ENCODE measurements at places on chromosomes 3 and 15.

DNA sequence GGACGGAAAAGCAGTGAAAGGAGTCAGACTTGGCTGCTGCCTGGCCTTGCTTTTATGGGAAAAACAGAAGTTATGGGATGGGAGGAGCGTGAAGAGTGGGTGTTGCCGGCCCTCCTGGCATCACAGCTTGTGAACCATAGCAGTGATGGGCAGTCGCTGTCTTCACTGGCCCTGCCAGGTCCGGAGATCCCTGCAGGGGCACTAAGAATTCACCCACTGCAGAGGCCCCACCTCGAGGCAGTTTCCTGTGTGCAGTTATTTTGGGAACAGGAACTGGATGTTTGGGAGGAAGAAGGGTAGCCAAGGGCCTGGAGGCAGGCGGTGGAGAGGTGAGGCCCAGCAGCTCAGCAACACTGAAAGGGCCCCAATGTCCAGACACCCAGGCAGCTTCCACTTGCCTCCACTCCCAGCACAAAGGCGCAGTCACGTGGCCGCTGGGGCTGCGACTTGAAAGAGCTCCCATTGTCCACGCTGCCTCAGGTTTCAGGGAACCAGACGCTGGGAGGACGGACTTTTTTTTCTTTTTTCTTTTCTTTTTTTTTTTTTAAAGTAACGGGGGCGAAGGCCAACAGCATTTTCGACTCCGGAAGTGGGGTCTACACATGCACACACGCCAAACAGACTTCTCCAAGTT, 255.6 kb downstream of the ZNF621 start:
- DNase-seq = no peak

GRCh38 chr3:112818289-112818688, 28.4 kb downstream of the CD200R1L start:
- no peak for DNase-seq

DNA sequence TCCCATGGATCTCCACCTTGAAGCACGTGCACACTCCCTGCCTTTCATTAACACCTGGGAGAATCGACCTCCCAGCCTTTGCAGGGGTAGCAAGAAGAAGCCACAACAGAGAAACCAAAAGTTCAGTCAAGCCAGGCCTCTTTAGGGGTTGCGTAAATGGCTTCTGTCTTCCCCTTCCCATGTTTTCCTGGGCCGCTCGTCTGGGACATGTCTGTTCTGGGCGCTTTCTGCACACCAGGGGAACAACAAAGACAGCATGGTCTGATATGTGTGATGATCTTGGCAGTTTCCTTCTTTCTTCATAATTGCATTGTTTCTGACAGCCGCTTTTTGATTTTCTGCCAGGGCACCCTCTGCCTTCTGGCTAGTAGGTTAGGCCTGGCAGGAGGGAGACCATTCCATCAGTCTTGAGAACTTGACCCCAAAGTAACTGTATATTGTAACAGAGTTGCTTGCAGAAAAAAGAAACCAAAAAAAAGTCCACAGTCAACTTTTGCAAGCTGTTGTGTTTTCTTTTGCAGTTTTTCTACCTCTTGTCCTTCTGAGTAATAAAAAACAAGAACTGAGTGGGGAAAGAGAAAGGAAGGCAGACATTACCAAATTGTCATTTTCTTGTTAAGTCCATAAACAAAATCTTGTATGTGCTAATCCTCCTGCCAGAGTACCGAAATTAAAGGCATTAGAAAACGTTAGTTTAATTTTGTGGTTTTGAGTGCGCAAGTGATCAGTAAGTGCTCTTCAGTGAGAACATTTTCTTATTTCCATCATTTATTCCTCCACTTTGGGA, 56.0 kb upstream of the FURIN start:
- no peak for DNase-seq

GRCh38 chr3:17315897-17316296, 426.5 kb downstream of the TBC1D5 start:
- DNase-seq = no peak

GRCh38 chr15:69685512-69686452, 233.2 kb downstream of the RPLP1 start:
- no peak for DNase-seq

DNA sequence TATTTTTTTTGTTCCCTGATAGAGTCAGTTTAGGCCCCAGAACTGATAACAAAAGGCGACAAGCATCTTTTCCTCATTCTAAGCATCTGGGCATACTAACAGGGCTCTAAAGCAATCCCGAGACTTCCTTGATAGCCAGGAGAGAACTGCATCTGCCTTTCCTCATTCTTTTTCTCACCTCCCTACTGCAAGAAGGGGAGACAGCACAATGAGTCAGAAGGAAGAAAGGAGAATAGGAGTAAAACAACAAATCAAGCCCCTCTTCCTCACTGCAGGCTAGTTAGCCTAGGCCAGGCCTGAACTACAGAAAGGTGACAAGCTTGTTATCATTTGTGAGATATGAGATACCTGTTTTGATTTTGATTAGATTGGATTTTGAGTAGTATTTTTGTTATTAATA, 97.9 kb downstream of the NAALADL2 start:
- DNase-seq = no peak

DNA sequence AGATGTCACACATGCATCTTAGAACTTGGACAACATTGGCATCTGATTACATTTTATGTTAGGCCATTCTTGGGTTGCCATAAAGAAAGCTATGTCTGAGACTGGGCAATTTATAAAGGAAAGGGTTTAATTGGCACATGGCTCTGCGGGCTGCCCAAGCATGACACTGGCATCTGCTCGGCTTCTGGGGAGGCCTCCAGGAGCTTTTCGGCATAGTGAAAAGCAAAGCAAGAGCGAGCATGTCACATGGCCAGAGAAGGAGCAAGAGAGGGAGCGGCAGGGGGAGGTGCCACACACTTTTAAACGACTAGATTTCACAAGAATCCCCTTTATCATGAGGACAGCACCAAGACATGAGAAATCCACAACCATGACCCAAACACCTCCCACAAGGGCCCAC, 11.3 kb downstream of the RYR3 start:
- DNase-seq = no peak

DNA sequence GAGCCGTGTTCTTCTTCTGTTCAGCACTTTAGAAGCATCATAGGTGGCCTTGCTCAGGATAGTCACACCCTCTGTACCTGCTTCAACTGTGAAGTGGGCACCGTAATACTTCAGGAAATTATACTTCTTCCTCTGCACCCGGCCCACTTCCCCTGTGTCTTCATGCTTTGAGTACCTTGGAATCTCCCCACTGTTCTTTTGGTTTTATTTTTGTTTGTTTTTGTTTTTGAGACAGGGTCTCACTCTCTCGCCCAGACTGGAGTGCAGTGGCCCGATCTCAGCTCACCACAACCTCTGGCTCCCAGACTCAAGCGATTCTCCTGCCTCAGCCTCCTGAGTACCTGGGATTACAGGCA, 1.7 kb downstream of the P2RY14 start:
- DNase-seq = no peak

DNA sequence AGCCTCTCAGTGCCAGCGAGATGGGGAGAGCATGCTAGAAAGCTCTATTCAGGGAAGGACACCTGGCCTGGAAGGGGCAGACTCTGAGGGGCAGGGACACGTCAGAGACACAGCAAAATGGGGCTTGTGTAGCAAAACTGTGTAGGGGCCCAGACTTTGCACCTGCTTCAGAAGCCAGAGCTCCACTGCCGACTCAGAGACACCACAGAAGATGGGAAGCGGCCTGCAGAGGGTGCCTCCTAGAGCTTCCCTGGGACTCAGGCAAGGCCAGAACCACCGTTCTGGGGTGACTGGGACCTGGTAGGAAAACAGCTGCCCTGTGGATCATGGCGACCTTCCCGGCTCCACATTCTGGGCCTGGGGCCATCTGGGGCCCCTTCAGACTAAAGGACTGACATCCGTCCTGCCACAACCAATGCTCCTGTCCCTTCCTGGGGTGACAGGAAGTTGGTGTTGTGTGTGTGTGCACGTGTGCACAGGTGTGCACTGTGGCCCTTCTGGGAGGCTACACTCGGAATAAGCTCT, 17.4 kb upstream of the TKT start:
- no peak for DNase-seq

- no peak for DNase-seq
These were observed 143.0 kb downstream of the FMN1 start for GRCh38 chr15:33051528-33051927.

GRCh38 chr15:43194795-43195194, 9.6 kb downstream of the CCNDBP1 start:
- no peak for DNase-seq

DNA sequence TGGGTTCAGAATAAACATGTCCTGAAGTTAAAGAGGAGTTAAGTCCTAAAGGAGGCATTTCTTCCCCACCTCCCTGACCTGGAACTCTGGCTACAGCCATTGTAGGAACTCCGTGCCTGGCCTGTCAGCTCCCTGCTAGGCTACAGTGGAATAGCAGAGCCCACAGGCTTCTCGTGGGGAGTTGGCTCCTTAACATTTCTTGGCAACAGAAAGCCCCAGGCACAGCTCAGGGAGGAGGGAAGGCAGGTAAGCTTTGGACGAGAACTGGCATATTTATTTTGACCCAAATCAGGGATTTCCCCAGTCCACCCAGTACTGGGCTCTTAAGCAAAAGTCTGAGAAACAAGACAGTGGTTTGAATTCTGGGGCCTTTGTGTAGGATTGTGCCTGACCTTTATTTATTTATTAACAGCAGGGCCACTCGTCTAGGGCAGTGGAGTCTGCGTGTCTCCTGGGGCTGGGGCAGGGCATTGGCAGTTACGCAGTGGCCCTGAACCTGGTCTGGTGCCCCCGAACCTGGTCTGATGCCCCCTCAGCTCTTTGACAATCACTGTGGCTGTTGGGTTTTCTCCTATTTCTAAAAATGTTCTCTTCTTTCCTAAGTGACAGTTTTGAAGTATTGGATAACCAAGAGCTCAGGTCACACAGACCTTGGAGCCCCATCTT, 7.9 kb upstream of the ISG20 start:
- DNase-seq = no peak

GRCh38 chr3:87437765-87438164, 161.4 kb upstream of the POU1F1 start:
- no peak for DNase-seq

DNA sequence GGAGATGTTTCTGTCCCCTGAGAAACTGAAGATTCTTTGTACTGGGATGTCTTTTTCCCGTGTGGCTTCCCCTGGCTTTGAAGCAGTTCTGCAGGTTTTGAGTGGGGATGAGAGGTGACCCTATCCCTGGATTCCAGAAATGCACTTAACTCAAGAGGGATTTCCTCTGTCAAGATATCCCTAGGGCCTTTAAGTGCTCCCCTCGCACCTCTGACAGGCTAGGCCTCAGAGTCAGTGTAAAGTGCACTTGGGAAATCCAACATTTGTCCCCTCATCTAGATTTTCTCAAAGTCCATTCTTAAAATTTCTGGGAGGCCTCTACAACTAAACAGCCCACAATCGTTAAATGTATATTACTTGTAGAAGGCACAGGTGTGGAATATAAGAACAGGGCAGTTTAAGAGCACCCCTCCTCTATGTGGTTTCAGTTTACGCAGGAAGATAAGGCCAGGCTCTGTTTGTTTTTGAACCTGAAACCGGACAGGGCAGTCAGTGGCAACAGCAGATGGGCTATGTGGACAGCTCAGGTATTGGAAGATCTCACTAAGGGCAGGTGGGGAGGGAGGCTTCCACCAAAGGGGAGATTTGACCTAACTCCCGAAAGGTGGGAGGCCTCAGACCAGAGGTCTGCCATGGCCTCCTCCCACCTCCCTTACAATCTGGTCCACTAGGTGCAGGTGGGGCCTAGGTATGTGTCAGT, 4.8 kb downstream of the C3orf52 start:
- no peak for DNase-seq

DNA sequence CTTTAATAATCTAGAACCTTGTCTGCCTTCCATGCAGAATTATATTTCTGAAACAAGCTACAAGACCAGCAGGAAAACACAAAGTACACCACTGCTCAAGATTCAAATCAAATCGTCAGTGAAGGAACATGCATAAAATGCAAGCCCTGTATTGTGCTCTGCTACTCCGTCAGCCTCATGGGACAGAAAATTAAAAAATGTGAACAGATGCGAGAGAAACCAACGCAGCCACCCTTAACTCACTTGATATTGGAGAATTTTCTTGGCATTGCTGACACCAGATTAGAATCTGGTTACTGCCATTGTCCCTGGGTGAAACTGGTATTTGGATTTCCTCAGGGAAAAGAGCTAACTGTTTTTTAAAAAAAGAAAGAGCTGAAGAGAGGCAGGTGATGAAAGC, 23.6 kb downstream of the ANXA2 start:
- no peak for DNase-seq

DNA sequence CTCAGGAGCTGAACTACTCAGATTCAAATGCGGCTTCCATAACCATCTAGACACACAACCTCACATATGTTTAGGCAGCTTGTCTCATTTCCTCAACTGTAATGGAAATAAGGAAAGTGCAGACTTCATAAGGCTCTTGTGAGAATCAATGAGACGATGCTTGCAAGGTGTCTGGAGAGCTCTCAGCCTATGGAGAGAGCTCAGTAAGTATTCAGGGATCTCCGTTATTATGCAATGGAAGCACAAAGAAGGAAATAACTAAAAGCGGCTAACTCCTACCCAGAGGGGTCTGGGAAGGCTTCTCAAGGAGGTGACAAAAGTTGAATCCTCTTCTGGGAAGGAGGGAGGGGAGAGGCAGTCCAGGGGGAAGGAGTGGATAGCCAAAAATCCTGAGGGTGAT, 50.1 kb upstream of the LIPC start:
- no peak for DNase-seq

- DNase-seq = no peak
These were observed 73.3 kb downstream of the SLC24A1 start for GRCh38 chr15:65695081-65695480.

DNA sequence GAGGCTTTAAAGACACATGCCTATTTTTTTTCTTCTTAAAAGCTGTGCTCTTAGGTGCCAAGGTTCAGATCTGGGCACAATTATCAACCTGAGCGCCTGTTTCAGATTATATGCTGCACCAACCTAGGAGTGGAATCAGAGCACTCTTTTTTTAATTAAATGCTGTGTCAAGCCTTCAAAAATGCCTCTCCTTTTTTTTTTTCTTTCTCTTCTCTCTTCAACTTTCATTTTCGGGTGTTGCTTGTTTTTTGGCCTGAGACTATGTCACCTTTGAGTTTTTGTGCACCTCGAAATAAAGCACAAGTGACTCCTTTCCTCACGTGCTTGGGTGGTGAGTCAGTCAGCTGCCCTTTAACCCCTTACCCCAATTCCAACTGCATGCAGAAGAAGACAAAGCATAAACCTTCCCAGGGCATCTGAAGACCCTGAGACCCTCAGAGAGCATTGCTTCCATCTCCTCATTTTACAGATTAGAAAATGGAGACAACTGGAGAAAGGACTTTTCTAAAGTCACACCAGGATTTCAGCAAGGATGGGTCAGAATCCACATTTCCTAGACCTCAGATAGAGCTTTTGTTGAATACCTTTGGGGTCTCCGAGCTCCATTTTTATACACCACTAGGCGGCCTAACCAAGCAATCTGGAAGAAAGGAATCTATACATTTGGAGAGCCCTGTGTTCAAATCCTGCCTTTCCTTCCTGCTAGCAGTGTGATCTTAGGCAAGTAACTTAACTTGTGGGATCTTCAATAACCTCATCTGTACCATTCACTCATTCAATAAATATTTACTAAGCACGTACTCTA, 631 bp upstream of the PRICKLE2 start:
- no peak for DNase-seq

GRCh38 chr3:53169832-53170324, 8.9 kb downstream of the PRKCD start:
- no peak for DNase-seq

- no peak for DNase-seq
These were observed 88.2 kb downstream of the PLOD2 start for GRCh38 chr3:146072824-146073223.
